ENCODE measurements at places on chromosomes 12 and 14.

GRCh38 chr12:69834576-69834975 is 9.5 kb downstream of the MYRFL start:
- DNase-seq = no peak

DNA sequence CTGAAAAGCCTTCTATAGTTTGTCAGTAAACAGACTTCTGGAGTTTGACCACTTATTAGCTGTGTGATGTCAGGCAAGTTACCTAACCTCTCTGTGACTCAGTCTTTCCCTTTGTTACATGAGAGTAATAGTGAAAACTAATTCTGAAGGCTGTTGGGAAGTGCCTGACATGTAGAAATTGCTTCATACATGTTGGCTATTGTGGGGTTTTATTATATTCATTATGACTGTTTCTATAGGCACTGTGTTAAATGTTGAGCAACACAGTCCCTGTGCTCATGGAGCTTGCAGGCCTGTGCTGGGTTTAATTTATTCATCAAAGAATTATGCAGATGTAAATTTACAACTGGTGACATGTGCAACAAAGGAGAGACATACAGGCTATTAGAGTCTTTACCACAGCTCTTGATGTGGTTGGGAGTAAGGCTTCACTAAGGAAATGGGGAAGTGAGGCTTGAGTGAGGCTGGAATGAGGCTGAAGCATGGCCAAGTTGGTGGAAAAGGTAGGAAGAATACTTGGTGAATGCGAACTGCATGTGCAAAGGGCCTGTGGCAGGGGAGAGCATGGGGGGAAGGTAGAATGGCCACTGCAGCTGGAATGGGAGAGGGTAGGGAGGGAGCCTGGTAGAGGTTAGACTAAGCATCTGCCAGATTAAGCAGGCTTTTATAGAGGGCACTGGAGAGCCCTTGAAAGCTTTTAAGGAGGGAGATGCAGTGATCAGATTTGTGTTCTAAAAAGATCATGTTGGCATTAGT is 236.4 kb upstream of the CRY1 start:
- no peak for DNase-seq

DNA sequence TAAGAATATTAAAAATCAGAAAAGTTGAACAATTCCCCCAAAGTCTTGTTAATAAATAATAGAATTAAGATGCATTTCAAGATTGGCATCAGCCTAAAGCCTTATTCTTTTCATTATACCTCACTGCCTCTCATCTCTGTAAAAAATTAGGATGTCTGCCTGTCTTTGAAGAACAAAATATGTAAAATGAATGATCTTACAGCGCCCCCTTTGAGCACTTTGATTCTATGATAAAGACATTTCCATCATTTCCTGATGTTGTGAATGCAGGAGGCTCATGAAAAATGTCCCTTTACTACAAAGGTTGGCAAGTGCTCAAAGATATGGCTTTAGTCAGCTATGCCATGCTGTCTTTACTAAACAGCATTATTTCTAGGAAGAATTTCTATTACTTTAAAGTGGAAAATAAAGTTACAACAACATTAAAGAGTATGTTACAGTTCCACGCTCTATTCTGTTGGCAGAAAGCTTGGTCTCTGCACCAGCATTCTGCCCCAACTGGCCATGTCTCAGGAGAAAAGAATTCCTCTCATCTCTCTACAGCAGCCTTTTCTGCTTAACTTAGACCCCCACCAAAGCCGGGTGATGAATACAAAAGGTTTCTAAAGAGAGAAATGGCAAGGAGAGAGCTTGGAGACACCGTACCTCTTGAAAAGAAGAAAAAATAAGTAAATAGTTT is 95.1 kb downstream of the LLPH start:
- no peak for DNase-seq

- DNase-seq = no peak
Measured at GRCh38 chr14:75053396-75054291, 2.4 kb upstream of the MLH3 start.

GRCh38 chr14:64209444-64210131 is 84.6 kb downstream of the ESR2 start:
- no peak for DNase-seq

DNA sequence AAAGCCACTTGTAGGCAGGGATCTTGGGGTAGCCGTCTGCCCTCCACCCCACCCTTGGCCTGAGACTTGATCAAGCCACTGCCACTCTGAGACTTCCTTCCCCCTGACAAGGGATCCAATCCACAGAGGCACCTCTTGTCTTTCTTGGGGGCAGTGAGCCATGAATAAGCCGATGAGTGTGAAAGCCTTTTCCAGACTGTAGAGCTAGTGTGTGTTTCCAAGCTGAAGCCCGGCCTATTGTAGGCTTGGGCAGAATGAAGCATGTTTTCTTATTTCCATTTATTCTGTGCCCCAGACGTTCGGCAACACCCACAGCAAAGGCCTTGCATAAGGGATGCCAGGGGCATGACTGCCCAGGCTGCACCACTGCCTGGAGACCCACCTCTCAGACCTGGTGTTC is 991.6 kb downstream of the BCL11B start:
- no peak for DNase-seq

- DNase-seq = no peak
Measured at GRCh38 chr12:79426121-79426520, 264.6 kb downstream of the PAWR start.

DNA sequence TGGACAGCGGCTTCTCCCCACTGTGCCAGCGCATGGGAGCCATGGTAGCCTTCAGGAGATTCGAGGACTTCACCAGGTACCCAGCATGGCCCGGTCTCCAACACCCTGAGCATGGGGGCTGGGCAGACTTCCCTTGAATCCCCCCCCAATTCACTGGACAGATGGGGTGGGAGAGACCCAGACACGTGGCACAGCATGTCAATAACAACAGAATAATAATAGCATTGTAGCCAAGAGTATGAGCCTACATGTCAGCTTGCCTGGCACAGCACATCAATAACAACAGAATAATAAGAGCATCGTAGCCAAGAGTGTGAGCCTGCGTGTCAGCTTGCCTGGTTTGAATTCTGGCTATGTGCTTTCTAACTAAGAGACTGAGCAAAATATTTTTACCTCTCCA is 76.4 kb downstream of the FOXN4 start:
- DNase-seq = no peak

GRCh38 chr14:90281261-90281660 is 24.9 kb downstream of the PSMC1 start:
- DNase-seq = no peak

GRCh38 chr12:121663610-121663929 is 5.9 kb downstream of the MORN3 start:
- no peak for DNase-seq

- no peak for DNase-seq
Measured at GRCh38 chr14:20696764-20697163, 8.2 kb downstream of the ANG start.

GRCh38 chr12:93624595-93625294 is 52.3 kb downstream of the SOCS2 start:
- DNase-seq = no peak

- no peak for DNase-seq
Measured at GRCh38 chr12:50104417-50105366, 884 bp downstream of the GPD1 start.

- no peak for DNase-seq
Measured at GRCh38 chr14:75443203-75443969, 15.6 kb downstream of the JDP2 start.

- DNase-seq = no peak
Measured at GRCh38 chr12:115632308-115632707, 645.2 kb downstream of the MED13L start.

GRCh38 chr14:92607702-92608429 is 94.3 kb downstream of the RIN3 start:
- DNase-seq = no peak

DNA sequence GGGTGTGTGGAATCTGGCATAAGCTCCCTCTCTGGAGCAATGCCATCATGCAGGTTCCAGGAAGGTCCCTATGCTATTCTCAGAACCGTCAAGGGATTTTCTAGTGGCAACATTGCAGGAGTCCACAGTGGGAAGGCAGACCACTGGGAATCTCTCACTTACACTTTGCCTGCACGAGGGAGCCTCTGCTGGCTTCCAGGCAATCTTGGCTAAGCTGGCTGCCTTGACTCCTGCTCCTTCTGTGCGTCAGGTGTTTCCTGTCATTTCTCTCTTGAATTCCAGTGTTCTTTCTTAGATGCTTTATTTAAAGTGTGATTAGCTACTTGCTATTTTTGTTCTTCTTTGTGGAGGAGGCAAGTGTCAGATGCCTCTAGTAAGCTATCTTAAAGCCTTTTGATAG is 414.0 kb upstream of the ATP2B1 start:
- no peak for DNase-seq

DNA sequence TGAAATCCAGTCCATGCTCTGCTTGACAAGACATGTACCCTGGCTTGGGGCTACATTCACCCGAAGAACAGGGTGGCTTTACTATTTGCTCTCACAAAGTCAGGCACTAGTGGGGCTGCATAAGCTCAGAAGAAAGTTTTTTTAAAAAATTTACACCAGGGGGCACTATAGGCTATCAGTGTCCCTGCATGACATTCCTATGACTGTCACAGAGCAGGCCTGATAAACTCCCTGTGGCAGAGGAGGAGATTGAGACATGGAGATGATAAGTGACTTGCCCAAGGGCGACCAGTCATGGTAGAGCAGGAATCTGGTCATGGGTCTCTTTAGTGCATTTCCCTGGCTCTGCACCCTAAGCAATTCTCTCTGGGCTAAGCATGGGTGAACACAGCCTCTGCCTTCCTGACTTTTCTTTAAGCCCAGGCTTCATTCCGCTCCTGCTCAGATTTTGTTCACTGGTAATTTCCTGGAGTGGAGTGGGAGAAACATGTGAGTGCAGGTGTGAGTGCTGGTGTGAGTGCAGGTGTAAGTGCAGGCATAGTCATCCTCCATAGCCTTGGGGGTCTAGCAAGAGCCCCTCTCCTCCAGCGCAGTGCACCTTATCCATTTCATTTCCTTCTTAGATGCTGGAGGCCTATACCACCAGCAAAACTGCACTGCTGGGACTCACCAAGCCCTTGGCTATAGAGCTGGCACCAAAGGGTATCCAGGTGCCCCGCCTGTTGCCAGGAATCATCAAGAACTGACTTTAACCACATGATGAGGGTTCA is 91.6 kb downstream of the DHRS2 start:
- DNase-seq = no peak

DNA sequence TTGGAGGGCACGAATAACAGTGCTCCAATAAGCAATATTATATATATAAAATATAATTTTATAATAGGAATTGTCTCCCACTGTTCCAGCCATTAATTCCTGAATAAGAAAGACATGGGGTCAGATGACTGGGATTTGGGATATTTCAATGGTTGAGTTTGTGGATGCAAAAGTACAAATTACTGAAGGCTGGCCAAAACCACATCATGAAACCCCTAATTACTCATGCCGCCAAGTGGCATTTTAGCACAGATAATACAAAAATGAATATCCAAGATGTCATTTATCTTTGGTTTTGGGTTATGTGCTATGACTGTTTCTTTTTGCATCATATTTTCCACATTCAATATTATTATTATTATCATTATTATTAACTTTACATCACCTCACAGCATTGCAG is 261.4 kb upstream of the TBX3 start:
- no peak for DNase-seq

- no peak for DNase-seq
Measured at GRCh38 chr12:81843599-81843998, 84.4 kb upstream of the PPFIA2 start.

GRCh38 chr12:123898673-123899072 is 74.0 kb downstream of the CCDC92 start:
- no peak for DNase-seq

- DNase-seq = no peak
Measured at GRCh38 chr12:10214136-10214894, 1.6 kb downstream of the GABARAPL1 start.

DNA sequence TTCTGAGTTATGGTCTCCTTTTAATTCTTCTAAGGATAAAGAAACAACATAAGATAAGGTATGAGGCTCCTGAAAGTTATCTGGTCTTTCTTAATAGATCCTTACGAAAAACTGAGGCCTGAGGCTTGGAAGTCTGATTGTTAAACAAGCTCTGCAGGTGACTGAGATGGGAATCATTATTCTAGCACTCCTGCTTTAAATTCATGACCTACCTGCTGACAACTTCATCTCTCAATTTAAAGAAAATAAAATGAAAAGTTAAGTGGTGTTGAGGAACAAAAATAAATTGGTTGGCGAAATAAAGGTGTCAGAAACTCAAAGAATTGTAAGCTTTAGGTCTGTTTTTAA is 80.1 kb downstream of the FAR2 start:
- no peak for DNase-seq

DNA sequence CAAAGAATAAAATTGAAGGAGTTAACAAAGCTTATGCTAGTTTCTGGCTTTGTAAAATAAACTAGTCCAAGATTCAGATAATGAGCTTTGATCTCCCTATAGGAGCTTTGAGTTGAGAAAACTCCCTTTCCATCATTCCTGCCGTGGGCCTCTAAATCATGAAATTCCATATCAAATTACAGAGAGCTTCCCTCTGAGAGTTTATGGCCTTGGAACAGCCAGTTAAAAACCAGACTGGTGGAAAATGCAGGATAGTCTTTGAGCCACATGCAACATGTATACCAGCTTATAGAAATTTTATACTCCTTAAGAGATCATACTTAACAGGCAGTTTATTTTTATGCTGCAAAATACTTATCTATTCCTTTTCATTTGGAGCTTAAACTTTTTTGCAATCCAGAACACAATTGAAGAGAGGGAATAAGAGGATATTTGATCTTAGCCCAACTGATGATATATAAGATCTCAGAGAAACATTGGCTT is 175.8 kb upstream of the ATP2B1 start:
- no peak for DNase-seq

GRCh38 chr12:25591144-25591543 is 38.1 kb upstream of the LMNTD1 start:
- no peak for DNase-seq

- no peak for DNase-seq
Measured at GRCh38 chr14:100440758-100441203, 117.6 kb downstream of the SLC25A47 start.

DNA sequence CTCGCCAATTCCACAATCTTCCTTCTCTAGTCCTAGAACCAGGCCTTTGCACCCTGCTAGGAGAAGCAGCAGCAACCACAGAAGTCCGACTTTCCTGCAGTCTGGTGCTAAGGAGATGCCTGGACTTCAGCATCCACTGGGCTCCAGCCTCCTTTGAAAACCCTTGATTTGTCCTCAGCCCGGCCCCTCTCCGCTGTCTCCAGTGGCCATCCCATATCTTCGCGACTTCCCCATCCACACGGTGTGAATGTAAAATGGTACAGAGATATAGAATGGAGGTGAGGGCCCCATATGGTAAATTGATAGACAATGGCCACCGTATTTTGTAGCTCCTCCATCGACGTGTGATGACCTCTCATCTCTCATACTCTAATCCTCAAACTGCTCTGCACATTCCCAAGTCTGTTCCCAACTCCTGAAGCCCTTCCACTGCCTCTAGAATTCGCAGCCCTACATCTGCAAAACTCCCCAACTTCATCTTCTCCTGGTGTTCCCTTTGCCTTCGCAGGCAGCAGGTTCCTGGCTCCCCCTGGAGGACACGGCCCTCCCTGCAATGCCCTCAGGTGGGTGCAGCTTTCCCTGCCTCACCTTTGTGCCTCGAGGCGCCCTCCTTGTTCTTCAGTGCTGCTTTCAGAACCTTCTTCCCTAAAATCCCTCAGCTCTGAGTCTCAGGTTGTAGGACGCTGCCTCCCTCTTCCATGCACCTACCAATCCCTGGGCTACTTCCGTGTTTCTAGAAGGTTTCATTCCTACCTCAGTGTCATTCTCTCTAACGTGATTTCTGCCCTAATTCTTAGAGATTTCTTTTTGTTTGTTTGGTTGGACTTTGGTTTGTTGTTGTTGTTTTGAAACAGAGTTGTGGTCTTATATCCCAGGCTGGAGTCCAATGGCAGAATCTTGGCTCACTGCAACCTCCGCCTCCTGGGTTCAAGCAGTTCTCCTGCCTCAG is 36.7 kb downstream of the TMBIM6 start:
- peak; percentile 62 for DNase-seq

Measured in activated T-helper 1 cell treated with anti-CD3 and anti-CD28 coated beads, Interleukin-2, amount 50 U/mL, for 16 hours (primary cell).